Esophagus squamous epithelium (tissue), 5 donors: ENCODE measurements at places on chromosomes 2 and 18. TPM values are rescaled to one million over a fixed set of nuclear protein-coding genes. Genes with fewer than 3 reads are reported as not detected.

Gene LHCGR
- total RNA-seq: 0.22 TPM

Gene CCDC85A
- 2.1 TPM for total RNA-seq

Gene MITD1
- 32.3 TPM for total RNA-seq

- DNase-seq: no peak
These were observed 56.9 kb downstream of the LIMS1 start for GRCh38 chr2:108591163-108591562.

- DNase-seq: no peak
These were observed 218.0 kb downstream of the IRS1 start for GRCh38 chr2:226581661-226582060.

GRCh38 chr18:76285866-76286265 lies 209.2 kb downstream of the ZNF516 start:
- no peak for DNase-seq

- DNase-seq: no peak
These were observed 71.0 kb upstream of the DAPL1 start for GRCh38 chr2:158723921-158724802.

Gene FHOD3
- total RNA-seq: 3.1 TPM

DNA sequence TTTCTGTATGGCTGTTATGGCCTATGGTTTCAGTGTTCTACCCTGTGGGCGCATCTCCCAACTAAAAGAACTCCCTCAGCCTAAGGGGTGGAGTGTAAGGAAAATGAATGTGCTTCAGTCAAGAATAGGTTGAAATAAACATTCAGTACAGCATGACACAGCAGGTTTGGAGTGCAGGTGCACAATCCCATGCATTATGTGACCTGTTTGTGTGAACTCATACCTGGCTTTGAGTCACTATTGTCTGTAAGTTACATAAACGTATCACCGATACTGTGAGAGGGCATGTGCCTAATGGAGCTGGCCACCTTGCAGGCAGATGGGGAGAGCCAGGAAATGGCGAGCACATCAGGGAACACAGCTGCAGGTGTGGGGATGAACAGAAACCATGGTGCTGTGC lies 216.0 kb downstream of the DSEL start:
- DNase-seq: no peak

Gene VPS54
- 10.4 TPM for total RNA-seq

Gene SPATA3
- total RNA-seq: not detected

DNA sequence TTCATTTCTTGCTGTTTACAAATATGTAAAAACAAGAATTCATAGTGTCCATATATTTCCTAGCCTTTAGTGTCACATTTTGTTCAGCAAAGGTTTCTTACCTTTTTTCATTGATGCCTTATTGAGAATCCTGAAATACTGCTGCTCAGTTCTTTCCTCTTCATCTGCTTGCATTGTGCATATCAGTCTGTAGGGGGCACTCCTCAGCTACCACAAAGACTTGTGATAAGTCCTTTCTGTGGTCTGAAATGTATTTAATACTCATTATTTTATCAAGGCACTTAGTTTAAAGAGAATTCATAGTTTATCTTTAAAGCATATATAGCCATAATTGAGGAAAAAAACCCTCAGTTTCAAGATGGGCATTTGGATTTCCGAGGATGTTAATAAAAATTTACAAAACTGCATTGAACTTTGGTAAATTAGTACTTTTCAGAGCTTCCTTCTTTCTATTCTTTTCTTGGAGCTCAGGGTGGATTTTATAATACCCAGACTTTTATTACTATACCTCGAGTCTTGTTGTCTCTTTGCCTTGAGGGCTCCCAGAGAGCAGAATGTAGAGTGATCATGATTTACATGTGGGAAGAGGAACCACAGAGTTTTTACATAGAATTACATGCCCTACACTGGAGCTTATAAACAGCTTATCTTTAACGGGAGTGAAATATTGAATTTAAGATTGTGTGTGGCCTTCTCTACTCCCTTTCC lies 570.1 kb downstream of the PLCL1 start:
- DNase-seq: no peak

Gene RAB1A
- total RNA-seq: 81.1 TPM

Gene CCDC74A
- total RNA-seq: 3.8 TPM

Gene ALPI
- total RNA-seq: not detected

- DNase-seq: no peak
These were observed 71.4 kb upstream of the GLS start for GRCh38 chr2:190809139-190809764.

- DNase-seq: no peak
These were observed 190.0 kb downstream of the EN1 start for GRCh38 chr2:118657466-118657865.

DNA sequence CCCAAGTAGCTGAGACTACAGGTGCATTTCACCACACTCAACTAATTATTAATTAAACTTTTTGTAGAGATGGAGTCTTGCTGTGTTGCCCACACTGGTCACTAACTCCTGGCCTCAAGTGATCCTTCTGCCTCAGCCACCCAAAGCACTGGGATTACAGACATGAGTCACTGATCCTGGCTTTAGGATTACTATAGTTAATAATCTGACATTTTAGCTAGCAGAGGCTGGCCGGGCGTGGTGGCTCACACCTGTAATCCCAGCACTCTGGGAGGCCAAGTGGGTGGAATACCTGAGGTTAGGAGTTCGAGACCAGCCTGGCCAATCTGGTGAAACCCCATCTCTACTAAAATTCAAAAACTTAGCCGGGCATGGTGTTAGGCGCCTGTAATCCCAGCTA lies 39.5 kb downstream of the USP34 start:
- no peak for DNase-seq
